ENCODE measurements at places on chromosomes 5 and 9.

DNA sequence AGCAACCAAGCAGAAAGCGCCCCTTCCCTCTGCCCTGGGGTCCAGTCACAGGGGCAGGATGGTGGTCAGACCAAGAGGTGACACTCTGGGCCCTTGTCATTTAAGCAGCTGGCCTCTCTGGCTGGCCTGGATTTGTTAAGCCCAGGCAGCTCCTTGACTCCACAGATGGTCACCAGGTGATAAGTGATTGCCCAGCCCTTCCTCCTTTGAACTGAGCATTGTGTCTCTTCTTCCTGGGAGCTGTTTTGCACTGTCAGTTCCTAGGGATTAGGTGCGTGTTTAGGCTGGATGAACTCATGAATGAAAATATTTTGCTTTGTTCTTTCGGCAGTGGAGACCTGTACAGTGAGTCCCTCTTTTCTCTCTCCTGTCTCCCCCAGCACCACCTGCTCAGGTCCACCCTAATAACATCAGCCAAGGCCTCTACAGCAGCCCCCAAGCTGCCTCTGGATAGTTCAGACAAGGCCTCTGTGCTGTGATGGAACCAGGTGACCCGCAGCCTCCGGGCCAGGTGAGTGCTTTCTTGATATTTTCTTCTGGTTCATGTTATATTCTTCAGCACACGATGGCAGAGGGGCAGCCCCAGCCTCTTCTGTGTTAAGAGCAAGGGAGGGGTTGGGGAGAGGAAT is 139.7 kb upstream of the PITX1 start:
- no peak for DNase-seq

DNA sequence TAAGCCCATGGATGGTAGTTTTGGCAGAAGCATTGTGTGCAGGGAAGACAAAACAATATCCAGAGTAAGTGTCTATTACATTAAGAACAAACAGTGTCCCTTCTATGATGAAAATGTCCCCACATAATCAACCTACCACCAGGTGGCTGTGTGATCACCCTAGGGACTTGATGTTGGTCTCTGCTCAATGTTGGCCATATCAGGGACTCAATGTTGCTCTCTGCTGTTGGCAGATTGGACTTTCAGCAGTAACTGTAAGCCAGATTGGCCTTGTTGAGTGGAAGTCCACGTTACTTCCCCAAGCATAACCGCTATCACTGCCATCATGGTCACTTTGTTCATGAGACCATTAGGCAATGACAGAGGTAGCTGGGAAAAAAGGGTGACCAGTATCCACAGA is 52.8 kb upstream of the PRSS3 start:
- DNase-seq = no peak

- DNase-seq = no peak
Observed at GRCh38 chr9:113887436-113887835, 11.3 kb downstream of the ZNF618 start.

GRCh38 chr5:79236970-79237739 is 1.2 kb downstream of the JMY start:
- no peak for DNase-seq

DNA sequence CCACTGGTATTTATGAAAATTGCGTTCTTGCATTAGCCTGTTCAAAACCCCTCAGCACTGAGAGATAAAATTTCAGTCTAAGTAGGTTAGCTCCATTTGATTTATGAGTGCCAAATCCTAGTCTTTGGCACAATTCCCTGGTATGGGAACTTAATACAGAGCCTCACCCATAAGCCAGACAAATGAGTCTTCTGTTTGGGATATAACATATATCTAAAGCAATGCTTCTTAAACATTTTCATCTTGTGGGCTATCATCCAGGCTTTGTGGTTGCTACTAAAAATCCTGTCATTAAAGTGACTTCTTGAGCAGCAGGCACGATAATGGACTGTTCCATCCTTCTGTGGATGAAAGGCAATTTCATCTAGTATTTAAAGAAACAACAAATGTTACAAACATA is 419.5 kb upstream of the ACTBL2 start:
- DNase-seq = no peak
